Skeletal muscle cell (primary cell): ENCODE measurements at places on chromosomes 5 and 9.

- no peak for DNase-seq
Observed at GRCh38 chr9:33852216-33852826, 35.4 kb downstream of the UBE2R2 start.

GRCh38 chr5:34598177-34598794 is 57.8 kb upstream of the RAI14 start:
- DNase-seq: peak; percentile 66

DNA sequence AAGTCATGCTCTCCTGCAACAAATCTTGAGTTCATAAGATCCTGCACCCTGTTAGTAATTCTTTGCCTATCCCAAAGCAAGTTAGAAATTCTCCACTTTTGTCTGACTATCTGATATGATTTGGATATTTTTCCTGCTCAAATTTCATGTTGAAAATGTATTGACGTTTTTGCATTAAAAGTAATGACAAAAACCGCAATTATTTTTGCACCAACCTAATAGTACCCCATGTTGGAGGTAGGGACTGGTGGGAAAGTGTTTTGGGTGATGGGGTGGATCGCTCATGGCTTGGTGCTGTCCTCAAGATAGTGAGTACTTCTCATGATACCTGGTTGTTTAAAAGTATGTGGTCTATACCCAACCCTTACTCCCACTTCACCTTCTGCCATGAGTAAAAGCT is 713.4 kb downstream of the CDH18 start:
- DNase-seq: no peak

GRCh38 chr9:77518688-77519087 is 129.4 kb downstream of the GNA14 start:
- DNase-seq: no peak

DNA sequence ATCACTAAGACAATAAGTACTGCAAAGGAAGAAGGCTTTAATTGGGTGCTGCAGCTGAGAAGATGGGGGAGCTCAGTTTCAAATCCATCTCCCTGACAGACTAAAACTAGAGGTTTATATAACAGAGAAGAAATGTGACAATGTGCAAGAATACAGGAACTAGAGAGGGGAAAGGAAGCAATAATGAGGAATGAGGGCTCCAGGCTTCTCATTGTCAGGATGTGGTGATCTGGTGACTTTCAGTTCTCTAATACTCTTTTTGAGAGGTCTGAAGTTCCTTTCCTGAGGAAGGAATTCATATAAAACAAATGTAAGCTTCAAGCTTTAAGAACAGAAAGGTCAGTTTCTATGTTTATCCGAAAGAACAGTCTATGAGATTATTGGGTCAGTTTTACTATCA is 42.5 kb upstream of the SPATA31E1 start:
- DNase-seq: no peak

DNA sequence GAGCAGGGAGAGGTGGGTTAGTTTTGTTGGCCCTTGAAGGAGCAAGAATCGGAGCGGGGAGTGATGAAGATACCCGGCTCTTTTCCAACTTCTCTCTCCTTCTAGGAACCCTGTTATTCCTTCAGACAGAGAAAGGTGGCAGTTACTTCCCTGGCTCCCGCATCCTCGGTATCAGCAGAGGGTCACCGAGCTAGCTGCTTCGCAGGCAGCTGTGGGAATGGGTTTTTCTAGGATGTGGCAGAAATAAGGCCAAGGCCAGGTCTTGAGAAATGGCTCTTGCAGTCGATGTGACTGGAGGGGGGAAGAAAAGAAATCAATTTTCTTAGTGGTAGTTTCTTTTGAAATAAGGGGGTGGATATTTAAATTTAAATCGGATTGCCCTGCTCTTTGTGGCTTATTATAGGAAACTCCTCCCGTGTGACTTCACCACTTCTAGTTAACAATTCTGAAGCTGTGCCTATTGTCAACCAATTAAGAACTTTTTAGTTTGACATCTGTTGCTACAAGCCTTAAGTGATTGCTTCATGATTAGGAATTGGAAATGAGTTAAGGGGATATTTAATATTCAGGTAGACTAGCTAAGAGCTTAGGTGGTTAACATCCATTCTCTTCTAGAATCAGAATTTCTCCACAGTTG is 1.4 kb downstream of the SAP30L start:
- DNase-seq: no peak

- DNase-seq: no peak
Observed at GRCh38 chr9:79573412-79573923, 1.7 kb downstream of the TLE4 start.

DNA sequence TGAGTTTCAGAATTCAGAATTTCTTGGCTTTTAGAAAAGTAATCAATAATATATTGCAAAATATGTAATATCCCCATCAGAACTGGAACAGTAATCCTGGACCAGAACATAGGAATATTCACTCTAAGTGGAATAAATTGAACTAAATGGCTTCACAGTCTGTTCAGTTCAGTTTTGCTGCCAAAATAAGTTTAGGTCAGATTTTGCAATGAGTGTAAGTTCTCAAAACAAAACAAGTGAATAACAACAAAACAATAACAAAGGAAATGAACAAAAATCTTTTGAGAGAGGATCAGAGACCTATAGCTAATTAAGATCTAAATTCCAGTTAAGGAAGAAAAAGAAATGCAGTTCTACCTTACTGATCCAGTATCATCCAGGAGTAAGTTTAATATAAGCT is 9.3 kb downstream of the PTGER4 start:
- no peak for DNase-seq

DNA sequence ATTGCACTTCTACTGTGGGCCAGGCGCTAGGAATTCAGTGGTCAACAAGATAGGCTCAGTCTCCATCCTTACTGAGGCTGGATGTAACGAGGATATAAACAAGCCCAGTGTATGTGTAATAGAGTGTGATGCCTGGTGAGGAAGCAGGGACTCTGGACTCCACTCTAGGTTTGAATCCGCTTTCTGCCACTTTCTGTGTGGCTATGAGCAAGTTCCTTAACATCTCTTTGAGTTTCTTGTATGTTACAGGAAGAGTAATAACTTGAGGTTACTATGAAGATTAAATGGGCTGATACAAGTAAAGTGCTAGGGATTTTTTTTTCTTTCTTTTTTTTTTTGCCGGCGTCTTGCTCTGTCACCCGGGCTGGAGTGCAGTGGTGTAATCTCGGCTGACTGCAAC is 12.4 kb downstream of the DOCK2 start:
- no peak for DNase-seq

GRCh38 chr9:99171225-99172123 is 50.3 kb downstream of the ALG2 start:
- DNase-seq: no peak

DNA sequence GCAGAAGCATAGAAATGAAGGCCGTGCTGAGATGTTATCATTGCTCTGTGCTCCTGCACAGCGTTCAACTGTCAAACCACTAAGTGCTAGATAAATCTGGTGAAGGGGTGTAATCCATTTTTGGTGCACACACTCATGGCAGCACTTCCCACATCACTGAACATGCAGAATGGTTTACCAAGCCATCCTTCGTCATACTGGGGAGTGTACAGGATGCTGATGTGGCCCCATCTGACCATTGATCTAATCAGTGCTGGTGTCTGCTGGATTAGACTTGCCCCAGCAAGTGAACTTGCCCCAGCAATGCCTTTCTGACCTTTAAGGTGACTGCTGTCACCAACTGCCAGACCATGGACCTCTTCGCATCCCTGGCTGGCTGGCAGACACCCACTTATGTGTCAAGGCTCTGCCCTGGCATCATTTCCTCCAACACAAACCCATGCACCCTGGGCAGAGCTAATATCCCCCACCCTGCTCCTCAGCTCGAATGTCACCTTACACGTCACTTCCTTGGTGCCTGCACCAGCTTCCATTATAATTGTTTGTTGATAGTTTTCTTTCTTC is 4.2 kb upstream of the SEMA4D start:
- DNase-seq: no peak

DNA sequence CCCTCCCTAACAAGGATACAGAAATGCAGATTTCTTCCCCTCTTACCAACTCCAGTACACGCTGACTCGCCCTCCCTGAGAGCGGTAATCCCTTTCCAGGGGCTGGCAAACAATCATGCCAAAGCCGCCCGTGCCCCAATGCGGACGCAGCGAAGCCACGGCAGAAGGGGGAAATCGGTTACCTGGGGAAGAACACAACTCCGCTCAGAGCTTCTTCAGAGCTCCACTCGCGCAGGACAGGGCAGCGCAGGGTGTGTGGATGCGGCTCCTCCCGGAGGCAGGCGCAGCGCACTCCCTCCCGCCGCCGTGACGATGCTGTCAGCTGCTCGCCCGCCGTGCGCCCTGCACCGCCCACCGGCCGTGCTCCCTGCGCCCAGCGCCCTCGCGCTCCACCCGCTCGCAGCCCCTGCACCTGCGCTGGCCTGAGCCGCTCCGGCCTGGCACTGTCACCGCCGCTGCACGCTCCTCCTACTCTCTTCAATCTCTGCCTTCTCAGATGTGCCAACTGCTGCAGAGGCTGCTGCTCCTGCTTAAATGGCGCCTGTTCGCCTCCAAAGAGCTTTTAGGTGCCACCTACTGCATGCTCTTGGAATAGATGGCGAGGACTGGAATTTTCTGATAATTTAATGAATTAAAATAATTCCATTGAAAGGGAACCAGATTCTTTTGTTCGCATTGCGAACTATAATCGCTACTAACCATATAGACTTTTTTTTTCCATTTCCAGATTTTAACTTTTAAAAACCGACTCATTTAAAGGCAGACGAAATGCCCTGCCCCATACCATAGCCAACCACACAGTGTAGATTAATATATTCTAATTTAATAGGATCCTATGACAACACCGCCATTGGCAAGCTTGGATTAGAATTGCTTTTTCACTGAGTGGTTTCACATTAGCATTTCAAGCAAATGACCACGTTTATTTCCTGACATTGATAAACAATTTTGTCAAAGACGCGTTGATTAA is at the start of gene DIRAS2:
Gene DIRAS2 (minus strand): TSS at position 255 of the 970 bp plus-strand sequence. CDS start 28,997 bp downstream, outside the sequence.
- peak; percentile 8 for DNase-seq

DNA sequence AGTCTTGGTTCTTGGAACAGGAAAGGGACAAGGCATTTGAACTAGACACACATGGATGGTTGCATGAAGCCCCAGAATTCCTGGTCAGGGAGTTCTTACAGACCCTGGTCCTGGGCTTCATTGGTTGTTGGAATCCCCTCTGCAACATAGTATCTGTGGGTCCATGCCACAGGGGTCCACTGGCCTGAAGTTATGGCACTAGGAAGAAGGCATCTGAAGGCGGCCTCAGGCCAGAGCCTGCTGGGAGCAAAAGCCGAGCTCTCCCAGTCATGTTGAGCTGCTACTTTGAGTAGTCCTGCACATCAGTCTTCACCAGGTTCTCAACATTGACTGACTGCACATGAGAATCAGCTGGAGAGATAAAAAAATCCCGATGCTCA is 71.1 kb upstream of the PITX1 start:
- no peak for DNase-seq

- no peak for DNase-seq
Observed at GRCh38 chr5:179314606-179315355, 30.5 kb downstream of the ADAMTS2 start.

- no peak for DNase-seq
Observed at GRCh38 chr9:122088880-122089706, 4.0 kb downstream of the TTLL11 start.

DNA sequence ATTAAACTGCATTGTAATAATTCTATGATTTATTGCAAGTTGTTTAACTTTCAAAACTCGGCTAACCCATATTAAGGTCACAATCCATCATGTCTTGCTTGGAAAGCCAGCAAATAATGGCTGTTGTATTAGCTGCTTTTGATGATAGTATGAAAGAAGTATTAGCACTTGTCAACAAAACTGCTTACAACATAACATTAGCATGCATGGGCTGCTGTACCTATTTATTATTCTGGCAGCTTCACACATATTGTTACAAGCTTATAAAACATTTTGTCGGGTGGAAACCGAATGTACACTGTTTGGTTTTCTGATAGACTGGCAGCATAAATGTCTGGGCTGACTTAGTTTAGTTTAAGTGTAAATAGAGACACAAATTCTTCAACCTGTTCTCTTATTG is 378.3 kb downstream of the KIAA0825 start:
- no peak for DNase-seq

DNA sequence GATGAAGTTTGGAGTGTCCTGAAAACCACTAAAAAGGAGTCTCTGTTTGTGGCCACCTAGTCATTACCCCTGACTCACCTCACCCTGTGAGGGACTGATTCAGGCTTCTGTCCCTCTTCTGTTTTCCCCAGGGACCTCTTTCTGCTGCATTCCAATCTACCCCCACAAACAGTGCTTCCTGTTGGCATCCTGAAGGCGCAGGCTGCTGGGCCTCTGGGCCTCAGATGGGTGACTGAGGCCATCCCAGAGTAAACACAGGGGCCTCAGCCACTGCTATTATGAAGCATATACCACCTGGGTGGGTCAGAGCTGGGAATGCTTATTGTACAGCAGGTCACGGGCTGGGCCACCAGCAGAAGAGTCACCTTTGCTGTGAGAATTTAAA is 20.0 kb downstream of the MORN5 start:
- no peak for DNase-seq

GRCh38 chr5:139900546-139901250 is 105.1 kb downstream of the PSD2 start:
- no peak for DNase-seq

DNA sequence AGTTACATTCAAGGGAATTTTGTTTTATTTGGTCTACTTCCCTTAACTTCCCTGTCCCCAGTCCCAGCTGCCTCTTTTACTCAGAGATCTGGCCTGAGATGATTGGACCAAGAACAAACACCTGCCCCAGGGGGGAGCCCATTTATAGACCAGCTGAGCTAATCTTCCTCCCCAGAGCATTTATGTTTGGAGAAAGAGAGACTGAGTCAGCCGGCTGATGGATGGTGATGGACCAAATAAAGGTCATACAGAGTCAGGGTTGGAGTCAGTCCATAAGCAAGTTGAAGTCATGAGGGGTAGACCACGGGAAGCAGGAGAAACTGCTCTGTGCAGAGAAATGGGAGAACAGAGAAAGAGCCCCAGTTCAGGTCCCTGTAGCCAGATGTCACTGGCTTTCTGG is 77.7 kb downstream of the TMEM174 start:
- DNase-seq: no peak

DNA sequence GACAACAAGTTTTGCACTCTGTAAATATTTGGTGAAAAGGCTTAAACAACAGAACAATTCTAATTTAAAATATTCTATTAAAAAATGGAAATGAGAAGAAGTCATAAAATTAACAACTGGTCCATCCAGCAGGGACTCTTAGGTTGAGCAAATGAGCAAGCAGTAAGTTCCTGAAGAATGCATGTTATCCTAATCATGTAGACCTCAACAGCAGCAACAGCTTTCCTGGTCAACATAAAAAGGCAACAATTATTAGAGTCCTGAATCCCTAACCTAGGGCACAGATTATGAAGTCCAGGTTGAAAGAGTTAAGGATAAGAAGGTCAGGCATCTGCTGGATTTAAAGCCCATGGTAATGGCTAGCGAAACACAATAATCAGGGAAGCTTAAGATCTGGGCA is 120.9 kb downstream of the SSBP2 start:
- DNase-seq: no peak
